ENCODE measurements at places on chromosomes 16 and 17.

DNA sequence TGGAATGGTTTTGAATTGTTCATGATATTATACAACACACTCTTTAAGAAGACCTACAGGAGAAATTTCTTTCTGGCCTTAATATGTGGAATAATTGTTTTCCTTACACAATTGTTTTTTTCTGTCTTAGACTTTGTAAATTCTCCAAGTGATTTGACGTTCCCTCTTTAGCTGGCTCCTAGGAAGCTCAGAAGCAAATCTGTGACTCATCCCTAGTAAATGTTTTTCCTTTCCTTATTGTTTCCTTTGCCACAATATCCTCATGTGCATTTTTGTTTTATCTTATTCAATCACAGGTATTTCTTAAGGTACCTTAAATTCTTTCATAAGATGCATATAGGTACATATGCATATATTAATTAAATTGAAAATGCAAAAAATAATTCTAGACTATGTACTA, 13.5 kb downstream of the KIAA0753 start:
- DNase-seq = no peak

DNA sequence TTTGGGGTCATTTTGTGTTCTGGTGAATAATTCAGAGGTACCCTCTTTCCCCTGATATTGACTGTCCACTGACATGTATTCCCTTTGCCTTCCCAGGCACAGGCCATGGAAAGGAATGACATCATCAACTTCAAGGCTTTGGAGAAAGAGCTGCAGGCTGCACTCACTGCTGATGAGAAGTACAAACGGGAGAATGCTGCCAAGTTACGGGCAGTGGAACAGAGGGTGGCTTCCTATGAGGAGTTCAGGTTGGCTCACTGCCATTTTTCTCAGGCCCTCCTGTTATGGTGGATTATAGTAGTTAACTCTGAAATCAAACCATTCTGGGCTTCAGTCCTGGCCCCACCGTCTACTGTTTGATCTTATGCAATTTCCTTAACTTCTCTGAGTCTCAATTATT, 1.6 kb upstream of the EFTUD2 start:
- no peak for DNase-seq

DNA sequence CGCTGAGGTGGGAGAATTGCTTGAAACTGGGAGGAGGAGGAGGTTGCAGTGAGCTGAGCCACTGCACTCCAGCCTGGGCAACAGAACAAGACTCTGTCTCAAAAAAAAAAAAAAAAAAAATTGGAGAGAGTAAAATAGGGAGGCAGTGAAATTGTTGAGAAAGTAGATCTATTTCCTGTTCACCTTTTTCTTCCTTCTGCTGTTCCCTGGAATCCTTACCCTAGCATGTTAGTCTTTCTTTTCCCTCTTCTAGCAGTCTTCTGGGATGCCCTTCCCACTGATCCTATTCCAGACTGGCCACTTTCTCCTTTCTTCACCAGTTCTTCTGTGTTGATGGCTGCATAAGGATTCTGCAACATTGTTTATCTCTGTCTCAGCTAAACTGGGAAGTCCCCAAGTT, 3.1 kb downstream of the NME2 start:
- DNase-seq = no peak

GRCh38 chr16:47865337-47865855, 290.4 kb downstream of the ABCC12 start:
- no peak for DNase-seq

GRCh38 chr17:60244656-60245055, 94.9 kb downstream of the CA4 start:
- DNase-seq = no peak

- DNase-seq = no peak
Measured at GRCh38 chr17:79019632-79020584, 4.1 kb upstream of the C1QTNF1 start.

GRCh38 chr16:89048090-89048725, 45.4 kb upstream of the ACSF3 start:
- DNase-seq = no peak

DNA sequence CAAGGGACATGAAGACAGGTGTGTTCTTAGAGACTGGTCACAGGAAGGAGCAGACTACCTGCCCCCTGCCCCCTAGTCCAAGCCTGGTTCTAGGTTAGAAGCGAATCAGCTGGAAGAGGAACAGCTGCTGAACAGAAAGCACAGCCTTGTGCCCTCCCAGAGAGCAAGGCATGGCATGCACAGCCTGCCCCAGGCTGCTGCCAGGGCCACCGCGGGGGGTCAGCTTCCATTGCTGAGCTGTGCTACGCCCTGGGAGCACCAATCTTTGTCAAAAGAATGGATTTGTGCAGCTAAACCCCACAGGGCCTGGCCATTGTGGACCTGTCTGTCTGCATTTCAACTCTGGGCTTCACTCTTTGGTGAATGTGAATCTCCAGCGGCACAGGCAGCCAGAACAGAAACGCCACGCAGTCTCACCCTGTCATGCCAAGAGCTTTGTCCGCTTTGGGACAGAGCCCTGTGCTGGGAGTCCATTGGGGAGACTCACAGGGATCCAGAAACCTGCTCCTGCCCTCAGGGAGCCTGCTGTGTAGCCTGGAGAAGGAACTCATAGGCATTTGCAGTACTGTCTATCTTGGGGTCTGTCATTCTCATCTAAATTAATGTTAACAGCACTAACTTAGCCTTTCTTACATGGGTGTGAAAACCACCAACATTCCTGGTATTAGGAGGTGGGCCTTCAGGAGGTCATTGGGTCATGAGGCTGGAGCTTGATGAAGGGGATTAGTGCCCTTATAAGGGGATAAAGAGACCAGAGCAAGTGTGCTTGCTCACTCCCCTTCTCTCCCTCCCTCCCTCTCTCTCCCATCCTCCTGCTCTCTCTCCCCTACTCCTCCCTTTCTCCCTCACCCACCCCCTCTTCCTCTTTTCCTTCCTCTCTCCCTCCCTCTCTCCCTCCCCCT, 25.6 kb upstream of the CDRT4 start:
- peak; percentile 21 for DNase-seq

All from globus pallidus (tissue), 1 donor.